ENCODE measurements at places on chromosomes 5 and 9. TPM values are rescaled to one million over a fixed set of nuclear protein-coding genes. Genes with fewer than 3 reads are reported as not detected.

Gene CDH9
- total RNA-seq: not detected

Gene PCDHB11
- total RNA-seq: 2.0 TPM

Gene GPR151
- total RNA-seq: not detected

Gene TICAM2
- total RNA-seq: 11.1 TPM

Gene NUTM2G
- total RNA-seq: not detected

Data from A172 (cell line).